ENCODE measurements at places on chromosomes 2 and 18.

DNA sequence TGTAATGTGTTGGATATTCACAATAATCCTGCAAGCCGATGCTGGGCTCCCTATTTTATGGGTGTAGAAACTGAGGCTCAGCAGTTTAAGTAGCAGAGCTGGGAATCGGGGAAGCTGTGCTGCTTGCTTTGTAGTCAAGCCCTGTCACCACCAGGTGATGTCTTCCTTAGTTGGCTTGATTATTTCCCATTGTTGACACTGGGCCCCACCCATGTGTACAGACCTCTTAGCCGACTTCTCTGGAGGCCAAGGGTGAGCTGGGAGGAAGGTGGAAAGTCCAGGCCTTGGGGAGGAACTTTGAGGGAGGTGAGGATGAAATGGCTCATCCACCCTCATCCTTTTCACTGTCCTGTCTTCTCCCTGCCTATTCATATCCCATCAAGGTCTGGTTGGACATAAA is 60.0 kb downstream of the CAPN13 start:
- no peak for DNase-seq

- DNase-seq = peak; percentile 14
Measured at GRCh38 chr2:10402062-10402585, 46.0 kb downstream of the ODC1 start.

DNA sequence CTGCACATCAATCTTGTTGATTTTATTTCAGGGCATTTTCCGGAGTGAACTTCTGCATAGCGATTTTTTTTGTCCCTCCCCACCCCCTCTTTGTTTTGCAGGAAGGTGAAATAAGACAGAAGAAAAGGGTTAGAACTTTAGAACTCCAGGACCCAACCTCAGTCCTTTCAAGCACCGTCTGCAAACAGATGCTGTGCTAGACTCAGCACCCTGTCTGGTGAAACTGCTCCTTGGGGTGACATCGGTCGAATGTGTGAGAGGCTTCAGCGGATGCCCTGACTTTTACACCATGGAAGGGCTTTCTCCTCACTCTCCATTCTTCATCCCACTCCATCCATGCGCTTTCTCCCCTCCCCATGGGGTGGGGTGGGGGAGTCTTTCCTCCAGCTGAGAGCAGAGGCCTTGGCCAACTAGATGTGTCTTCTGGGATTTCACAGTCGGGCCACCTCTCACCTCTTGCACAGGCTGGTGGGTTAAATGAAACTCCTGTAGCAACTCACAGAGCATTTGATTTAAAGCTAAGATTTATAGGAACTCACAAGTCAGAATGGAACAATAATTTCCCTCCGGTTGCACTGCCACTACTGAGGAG is 43.3 kb upstream of the EDAR start:
- DNase-seq = no peak

DNA sequence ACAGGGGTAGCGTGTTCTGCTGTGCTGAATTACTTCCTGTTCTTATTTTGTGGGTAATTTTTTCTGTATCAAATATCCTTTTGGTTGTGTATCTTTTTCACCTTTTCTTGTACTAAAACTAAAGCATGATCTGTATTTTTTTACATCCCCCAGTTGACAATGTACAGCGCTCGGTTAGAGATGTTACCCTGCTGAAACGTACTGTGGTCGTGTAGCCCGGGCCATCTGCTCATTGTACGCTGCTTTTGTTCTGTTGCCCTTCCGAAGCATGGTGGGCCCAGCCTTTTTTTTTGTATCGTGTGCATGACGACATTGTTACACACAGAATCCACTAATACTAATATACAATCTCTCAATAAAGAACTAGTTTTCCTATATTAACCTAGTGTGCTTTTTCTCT is 233.1 kb downstream of the HAUS1 start:
- DNase-seq = no peak

GRCh38 chr2:132979339-132980093 is 309.5 kb upstream of the LYPD1 start:
- no peak for DNase-seq

GRCh38 chr2:215971671-215972070 is 41.7 kb downstream of the MREG start:
- DNase-seq = no peak

GRCh38 chr2:229930656-229931055 is 8.4 kb downstream of the FBXO36 start:
- no peak for DNase-seq

GRCh38 chr2:47339745-47340541 is 63.0 kb upstream of the MSH2 start:
- DNase-seq = peak; percentile 28

GRCh38 chr18:35549564-35549963 is 32.0 kb upstream of the GALNT1 start:
- DNase-seq = no peak

- no peak for DNase-seq
Measured at GRCh38 chr18:35835833-35836232, 136.6 kb upstream of the RMP24 start.

- no peak for DNase-seq
Measured at GRCh38 chr18:42948831-42949230, 166.7 kb downstream of the RIT2 start.

DNA sequence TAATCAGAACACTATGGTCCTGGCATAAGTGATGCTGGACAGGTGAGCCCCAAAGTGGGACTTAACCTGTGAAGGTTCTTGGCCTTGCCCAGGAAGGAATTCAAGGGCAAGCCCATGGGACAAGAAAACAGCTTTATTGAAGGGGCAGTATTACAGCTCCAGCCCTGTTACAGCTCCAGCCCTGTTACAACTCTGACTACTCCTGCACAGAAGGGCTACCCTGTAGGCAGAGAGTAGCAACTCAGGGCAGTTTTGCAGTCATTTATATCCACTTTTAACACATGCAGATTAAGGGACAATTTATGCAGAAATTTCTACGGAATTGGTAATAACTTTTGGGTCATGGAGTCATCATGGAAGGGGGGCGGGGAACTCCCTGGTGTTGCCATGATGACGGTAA is 15.7 kb downstream of the IL37 start:
- DNase-seq = no peak

DNA sequence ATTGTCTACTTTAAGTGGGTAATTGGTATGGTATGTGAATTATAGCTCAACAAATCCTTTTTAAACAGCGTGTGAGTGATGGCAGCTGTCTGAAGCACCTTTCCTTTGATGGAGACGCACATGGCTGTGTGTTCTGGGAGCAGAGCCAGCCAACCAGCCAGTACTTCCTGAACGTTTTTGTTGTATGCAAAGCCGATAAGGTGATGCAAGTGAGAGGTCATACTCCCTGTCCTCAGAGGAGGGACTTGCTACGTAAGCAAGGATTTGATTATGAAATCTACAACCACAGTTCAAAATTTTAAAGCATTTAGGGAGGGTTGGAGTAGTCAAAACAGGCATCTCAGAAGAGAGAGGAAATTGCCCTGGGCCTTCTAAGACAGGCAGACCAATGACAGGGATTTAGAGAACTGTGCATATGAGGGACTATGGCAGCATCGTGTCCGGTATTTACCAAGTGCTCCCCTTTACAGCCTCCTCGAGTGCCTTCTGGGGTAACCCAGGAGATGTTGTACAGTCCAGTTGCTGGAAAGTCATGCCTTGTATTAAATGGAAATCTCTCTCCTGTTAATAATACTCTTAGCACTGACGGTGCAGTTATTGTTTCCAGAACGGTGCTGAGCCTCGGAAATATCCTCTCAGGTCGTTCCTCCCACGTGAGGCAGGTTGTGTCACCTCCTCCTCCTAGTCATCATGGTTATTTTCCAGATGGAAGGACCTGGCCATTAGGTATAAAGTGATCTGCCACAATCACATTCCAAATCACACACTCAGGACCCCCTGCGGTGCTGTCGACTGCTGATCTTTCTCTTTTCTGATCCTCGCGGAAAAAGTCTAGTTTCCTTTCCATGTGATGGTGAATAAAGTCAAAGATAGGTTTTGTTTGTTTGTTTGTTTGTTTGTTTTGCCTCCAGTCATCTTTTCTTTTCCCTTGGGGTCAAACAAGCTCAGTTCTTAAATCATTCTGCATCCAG is 28.4 kb downstream of the ARHGEF4 start:
- DNase-seq = no peak

DNA sequence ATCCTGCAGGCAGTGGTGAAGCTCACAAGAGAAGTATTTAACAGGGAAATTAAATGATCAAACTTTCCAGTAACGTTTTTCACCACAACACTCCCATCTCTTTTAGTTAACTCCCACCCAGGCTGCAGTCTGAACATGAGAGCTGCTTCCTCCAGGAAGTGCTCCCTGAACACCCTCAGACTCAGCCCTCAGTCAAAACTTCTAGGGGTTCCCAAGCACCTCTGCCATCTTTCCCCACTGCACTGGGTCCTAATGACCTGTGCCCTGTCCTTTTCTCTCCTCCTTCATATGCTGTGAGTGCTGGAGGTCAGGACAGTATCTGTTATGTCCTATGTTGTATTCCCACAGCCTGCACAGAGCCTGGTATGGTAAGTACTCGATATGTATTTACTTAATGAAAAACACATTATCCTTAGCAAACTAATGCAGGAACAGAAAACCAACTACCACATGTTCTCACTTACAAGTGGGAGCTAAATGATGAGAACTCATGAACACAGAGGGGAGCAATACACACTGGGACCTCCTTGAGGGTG is 49.2 kb upstream of the ASPRV1 start:
- DNase-seq = no peak

GRCh38 chr2:229852565-229852964 is 69.2 kb downstream of the TRIP12 start:
- peak; percentile 72 for DNase-seq

DNA sequence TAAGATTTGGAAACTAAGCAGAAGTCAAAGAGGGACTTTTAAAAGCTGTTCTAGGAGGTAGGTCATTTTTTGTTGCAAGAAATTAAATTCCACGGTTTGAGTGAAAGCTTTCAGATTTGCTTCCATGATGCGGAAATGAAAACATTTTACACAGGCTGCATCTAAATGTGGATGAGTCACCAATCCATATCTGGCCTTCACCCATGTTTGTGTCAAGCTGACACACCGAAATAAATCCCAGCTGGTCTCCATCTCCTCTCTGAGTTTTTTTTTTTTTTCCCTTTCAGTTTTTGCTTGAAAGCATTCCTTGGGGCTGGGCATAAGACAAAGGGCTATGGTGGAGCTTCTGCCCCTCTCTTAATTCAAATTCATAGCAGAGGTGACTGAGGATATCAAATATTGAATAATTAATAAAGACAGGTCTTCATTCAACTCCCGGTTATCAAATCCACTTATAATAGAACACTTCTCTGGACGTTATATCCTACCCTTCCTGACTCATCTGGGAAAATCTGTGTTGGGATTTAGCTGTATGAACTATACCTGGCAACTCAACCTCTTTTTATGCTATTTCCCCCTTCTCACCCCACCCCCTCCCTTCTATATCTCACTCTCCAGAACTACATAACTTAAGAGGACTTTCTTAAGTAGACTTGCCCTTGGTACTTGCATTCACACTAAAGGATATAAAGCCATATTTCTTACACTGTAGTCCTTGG is 558.3 kb upstream of the GCFC2 start:
- no peak for DNase-seq

DNA sequence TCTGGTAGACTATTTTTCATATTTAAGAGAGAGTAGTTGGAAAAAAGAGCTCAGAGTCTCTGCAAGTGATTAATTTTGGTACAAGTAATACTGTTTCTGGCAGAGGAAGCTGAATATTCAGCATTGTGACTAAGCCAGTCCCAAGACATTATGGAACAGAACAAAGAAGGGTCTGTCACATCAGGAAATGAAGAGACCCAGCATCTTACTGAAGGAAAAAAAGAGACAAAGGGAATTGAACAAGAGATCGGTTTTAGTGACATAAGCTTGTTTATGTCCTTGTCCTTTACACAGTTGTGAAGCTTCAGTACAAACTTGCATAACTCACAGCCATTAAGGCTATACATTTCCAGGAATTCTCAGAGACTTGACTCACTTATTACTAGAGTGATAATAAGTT is 568.5 kb upstream of the SLC8A1 start:
- no peak for DNase-seq

DNA sequence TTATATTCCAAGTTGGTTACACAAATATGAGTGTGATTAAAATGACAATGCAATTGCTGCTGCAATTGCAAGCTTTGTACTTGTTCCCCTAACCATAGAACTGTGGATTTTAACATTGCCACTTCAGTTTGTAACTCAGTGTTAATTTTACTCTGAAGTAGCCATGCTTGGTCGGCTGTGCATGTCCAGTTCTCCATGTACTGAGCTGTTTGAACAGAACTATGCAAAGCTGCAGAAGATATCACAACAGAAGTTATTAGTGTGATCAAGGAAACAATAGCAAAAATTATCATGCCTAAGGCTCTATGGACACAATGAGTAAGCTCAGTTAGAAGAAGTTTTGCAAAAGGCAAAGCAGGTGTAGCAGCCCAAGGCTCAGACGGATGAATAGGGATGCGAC is 45.3 kb downstream of the CXCR4 start:
- no peak for DNase-seq

DNA sequence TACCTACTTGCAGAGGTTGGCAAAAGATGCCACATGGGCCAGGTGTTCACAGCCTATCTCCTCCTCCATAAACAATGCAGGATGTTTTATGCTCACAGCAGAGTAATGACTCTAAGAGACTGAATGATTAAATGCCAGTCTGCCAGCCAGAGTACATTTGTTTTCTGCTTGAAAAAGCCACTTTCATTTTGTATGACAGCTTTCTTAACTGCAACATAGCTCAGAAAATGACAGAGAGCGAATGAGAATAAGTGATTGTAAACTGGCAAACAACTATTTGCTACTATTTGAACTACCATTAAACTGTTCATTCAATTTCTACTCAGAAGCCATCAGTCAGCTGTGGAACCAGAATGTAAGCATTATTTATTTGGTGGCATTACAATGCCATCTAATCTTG is 50.6 kb upstream of the DCC start:
- DNase-seq = no peak

DNA sequence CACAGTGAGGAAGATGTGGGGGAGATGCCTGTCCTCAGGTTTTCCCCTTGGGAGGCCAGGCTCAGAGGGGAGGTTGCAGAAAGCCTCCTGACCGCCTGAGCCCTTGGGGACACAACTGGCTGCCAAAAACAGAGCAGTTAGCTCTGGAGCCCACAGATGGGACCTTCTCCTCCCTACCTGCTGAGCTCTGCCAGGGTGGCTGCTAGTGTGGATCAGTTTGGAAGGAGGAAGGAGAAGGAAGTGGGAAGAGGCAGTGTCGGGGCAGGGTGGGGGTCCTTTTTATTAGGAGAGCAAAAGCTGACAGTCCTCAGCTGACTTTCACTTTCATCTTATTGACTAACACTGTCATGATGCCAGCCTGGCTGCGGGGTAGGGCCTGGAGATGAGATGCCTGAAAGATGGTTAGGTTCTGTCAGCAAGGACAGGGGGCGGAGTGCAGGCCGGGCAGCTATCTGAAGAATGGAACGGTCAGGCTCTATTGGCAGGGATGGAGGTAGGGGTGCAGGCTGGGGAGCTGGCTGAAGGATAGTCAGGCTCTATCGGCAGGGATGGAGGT is 188.5 kb upstream of the HDAC4 start:
- DNase-seq = no peak

- DNase-seq = no peak
Measured at GRCh38 chr2:69449906-69450305, 12.7 kb upstream of the NFU1 start.

All from right cardiac atrium (tissue), 5 donors.